ENCODE measurements at places on chromosomes 4 and X.

- DNase-seq, result no peak
Measured at GRCh38 chrX:105297041-105297440, 76.5 kb upstream of the TEX13A start.

DNA sequence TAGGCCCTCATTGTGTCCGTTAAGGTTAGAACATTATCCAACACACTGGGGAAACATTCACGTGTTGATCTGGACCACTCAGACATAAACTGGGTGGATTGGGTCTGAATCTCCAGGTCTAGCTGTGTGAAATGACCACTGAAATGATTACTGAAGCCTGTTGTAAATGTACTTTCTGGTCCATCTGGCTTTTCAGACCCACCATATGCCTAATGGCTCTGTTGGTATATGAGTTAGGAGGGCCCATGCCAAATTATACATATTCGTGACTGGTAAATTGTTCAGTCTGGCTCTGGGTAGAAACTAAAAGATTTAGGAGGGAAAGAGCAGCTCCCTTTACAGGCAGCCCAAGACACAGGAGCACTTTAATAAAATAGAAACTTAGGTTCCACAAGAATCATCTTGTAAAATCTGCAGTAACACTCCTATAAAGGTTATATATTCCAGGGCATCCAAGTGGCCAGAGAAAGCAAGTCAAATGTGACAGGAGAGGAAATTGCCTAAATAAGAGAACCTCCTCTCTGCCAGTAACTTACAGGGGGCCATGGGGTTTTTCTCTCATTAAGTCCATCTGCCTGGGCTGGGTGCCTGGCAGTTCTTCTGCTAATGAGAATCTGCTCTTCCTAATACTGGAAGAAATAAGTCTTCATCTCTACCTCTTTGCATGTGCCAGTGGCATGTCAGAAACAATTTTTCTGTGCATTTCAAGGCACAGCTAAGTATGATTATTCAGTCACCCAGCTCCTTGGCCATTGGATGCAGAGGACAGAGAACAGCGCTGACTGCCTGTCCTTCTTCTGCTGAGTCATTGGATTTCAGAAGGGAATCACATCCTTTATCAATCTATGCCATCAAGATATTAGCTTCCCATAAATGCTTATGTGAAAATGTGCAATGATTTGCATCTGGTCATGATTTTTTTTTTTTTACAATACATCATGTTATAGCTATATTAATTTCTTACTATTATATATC, 112.6 kb downstream of the GLRA2 start:
- no peak for DNase-seq

- no peak for DNase-seq
Measured at GRCh38 chr4:99848591-99849001, 32.0 kb downstream of the DAPP1 start.

DNA sequence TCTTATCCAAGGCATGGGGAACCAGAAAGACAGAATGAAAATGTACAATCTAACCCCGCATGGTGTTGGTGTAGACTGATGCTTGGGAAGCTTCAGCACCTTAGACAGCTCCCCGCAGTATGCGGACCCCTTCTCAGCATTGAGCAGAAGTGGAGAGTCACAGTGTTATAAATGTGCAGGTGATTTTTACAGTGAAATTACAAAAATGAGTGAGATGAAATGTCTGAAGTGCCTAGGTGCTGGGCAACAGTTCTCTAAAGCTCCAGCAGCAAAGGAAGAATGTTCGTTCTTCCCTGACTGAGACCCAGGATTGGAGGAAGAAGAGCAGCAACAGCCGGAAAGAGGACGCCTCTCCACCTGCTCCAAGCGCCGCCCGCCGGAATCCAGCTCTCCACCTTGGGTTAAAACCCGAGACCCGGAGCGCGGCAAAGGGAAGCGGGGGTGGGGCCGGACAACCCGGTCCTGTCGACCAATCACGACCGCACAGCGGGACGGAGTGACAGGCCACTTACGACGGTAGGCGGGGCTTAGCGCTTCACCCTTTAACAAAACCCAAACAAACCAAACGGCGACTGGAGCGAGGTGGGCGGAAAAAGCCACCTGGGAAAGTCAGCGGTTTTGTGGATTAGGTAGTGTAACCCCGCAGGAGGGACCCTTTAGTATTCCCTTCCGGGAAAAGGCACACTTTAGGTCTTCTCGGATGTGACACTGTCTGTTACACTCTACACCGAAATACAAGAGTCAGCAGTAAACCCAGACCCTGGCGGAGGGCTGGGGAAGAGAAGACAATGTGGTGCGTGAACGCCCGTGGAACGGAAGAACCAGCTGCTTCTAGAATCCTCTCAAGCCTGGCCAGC, at the start of gene GLRA3:
Gene GLRA3 (minus strand): TSS at position 403 of the 857 bp plus-strand sequence. CDS start 436 bp downstream, outside the sequence.
- DNase-seq, result no peak

DNA sequence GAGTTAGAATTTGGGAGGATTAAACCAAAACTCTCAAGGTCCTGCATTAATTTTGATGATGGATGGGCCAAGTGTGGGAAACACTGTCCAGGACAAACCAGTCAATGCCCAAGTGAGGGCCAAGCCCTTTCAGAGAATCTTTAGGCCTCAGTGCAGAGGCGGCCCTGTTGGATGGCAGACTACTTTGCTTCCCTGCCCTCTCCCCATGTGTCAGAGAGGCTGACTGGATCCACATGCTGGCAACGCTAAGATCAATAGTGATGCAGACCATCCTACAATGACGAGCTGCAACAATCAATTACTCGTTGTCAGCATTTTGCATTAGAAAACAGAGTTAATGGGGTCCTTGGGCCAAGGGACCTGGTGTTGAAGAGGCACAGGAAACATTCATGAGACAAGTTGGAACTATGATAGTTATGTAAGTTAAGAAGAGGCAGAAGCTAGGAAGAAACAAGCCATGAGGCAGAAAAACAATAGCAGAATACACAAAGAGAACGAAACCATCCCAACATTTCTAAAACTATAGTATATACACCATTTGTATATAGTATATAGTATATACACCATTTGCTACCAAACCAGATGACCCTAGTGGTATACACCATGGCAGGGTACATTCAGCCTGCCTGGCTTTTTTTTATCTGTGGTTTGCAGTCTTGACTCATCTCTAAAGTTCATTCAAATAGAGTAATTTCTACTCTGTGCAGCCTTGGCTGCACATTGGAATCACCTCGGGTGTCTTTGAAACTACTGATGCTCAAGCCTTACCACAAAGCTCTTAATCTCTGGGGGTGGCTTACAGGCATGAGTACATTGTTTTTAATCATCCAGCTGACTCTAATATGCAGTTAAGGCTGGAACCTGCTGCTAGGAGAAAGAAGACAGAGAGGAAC, 147.7 kb upstream of the GYPA start:
- no peak for DNase-seq

All from activated T-helper 9 cell treated with anti-CD3 and anti-CD28 coated beads, Interleukin-2, amount 50 U/mL, for 16 hours (primary cell).